Endothelial cell of umbilical vein (primary cell): ENCODE measurements at places on chromosomes 3 and 15. TPM values are rescaled to one million over a fixed set of nuclear protein-coding genes. Genes with fewer than 3 reads are reported as not detected.

AGTR1 gene
- not detected in 2 replicates for total RNA-seq

- H3K27ac ChIP-seq, result no peak overlapping the region
- no peaks in the 10 kb centered on the region for H3K4me1 ChIP-seq
- no peaks in the 10 kb centered on the region for H3K36me3 ChIP-seq
These were observed 16.3 kb upstream of the PLSCR1 start for GRCh38 chr3:146560678-146561077.

DNA sequence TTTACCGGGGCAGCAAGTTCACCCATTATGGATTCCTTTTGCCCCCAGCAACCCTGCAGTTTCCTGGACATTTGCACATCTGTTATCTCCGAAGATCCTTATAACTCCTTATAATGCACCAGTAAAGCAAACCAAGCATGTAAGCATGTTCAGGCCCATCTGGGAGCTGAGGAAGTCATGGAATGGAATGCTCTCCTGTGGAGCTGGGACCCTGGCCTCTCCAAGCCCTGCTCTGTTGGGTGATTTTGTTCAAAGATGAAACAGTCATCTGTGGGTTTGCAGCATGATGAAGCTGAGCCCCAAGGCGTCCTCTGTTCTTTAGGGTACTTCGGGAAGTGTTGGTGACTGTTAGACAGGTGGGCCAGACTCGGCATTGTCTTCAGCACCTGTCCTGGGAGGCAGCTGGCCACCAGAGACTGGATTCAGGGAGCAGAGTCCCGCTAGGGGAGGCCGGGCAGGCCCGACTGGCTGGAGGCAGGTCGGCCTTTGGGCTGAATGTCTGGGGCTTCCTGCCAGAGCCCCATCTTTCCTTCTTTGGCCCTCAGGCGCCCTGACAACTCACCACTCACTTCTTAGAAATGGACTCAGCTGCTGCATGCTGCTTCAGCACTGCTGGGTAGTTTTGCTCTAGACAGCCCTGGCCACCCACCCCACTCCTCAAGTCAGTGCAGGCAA, 3.9 kb downstream of the DNAH1 start:
- H3K4me3 ChIP-seq, result no peak overlapping the region
- no peaks in the 10 kb centered on the region for H3K27me3 ChIP-seq
- H3K27ac ChIP-seq, result no peak overlapping the region
- no peak for DNase-seq
- no peaks in the 10 kb centered on the region for H3K36me3 ChIP-seq
- peaks cover 4% of the 10 kb centered on the region for H3K4me1 ChIP-seq

KNG1 gene
- total RNA-seq, result not detected in 2 replicates
